ENCODE measurements at places on chromosomes 11 and 22. TPM values are rescaled to one million over a fixed set of nuclear protein-coding genes. Genes with fewer than 3 reads are reported as not detected.
A peak's percentile ranks its signal among the peaks of the same experiment; 100 is the strongest.

- H3K27ac ChIP-seq: no peak overlapping the region
- H3K4me1 ChIP-seq: peaks cover 6% of the 10 kb centered on the region
- H3K27me3 ChIP-seq: peaks cover 1% of the 10 kb centered on the region
- H3K4me3 ChIP-seq: no peak overlapping the region
- H3K36me3 ChIP-seq: peaks cover 8% of the 10 kb centered on the region
- peak; percentile 91 for DNase-seq
These were observed 60.5 kb upstream of the KCNQ1OT1 start for GRCh38 chr11:2760196-2760871.

- H3K4me3 ChIP-seq: no peak overlapping the region
- no peaks in the 10 kb centered on the region for H3K4me1 ChIP-seq
- H3K27me3 ChIP-seq: no peaks in the 10 kb centered on the region
- no peak for DNase-seq
These were observed 179.1 kb upstream of the MTNR1B start for GRCh38 chr11:92790366-92790765.

The MYO7A gene
- total RNA-seq: not detected

The MMP8 gene
- not detected for total RNA-seq

The VSIG10L2 gene
- not detected for total RNA-seq

GRCh38 chr22:17305076-17305475 is 64.2 kb upstream of the CECR2 start:
- H3K4me1 ChIP-seq: no peaks in the 10 kb centered on the region
- no peak overlapping the region for H3K27ac ChIP-seq
- no peak for DNase-seq
- no peaks in the 10 kb centered on the region for H3K27me3 ChIP-seq

GRCh38 chr22:31347251-31348008 is 1.3 kb upstream of the PATZ1 start:
- no peak for DNase-seq
- H3K27me3 ChIP-seq: no peaks in the 10 kb centered on the region
- H3K4me1 ChIP-seq: peaks cover 35% of the 10 kb centered on the region
- H3K4me3 ChIP-seq: peak overlapping the region; percentile 80
- peaks cover 1% of the 10 kb centered on the region for H3K36me3 ChIP-seq
- peak overlapping the region; percentile 85 for H3K27ac ChIP-seq

- H3K4me3 ChIP-seq: peak overlapping the region; percentile 94
- H3K27me3 ChIP-seq: no peaks in the 10 kb centered on the region
- peak overlapping the region; percentile 74 for H3K27ac ChIP-seq
- H3K4me1 ChIP-seq: peaks cover 22% of the 10 kb centered on the region
These were observed 804 bp downstream of the CCDC134 start for GRCh38 chr22:41801147-41801819.

DNA sequence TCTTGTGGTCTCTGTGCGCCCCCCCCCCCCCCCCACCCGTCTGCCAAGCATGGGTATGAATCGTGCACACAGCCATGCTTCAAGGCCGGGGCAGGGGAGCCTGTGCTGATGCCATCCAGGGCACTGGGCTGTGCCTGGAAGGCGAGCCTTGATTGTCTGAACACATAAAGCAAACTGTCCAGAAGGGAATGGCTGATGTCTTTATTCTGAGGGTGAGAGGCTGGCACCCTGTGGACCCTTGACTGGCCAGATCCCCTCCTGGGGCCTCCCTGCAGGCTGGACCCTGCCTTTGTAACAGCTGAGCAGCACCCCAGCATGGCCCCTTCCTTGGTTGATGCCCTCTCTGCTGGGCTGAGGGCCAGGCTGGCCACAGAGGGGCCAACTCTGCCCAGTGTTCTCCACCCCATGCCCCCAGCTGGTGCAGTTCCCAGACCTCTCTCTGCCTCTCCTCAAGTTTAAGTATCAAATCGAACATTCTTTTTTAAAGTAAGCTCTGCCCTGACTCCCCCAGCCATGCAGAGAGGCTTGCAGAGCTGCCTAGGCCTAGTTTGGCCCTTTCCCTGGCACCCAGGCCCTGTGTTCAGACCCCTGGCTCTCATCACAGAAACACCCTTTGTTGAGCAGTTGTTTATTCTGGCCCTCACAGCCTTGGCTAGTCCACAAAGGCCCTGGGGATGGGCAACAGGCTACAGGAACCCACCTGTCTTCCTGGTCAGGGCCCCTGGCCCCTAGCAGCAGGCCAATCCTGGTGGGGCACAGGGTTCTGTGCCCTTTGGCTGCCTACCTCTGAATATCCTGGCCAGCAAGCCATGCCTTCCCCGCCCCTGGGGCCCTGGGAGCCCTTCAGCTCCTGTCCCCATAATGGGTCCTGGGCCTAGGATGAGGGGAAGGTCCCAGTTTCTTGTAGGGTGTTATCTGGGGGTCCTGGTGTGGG is 3.9 kb upstream of the RANBP1 start:
- no peak overlapping the region for H3K4me3 ChIP-seq
- peak overlapping the region; percentile 73 for H3K27ac ChIP-seq
- no peaks in the 10 kb centered on the region for H3K27me3 ChIP-seq
- H3K4me1 ChIP-seq: peaks cover 16% of the 10 kb centered on the region
- peaks cover 17% of the 10 kb centered on the region for H3K36me3 ChIP-seq

The CLDN25 gene
- not detected for total RNA-seq

DNA sequence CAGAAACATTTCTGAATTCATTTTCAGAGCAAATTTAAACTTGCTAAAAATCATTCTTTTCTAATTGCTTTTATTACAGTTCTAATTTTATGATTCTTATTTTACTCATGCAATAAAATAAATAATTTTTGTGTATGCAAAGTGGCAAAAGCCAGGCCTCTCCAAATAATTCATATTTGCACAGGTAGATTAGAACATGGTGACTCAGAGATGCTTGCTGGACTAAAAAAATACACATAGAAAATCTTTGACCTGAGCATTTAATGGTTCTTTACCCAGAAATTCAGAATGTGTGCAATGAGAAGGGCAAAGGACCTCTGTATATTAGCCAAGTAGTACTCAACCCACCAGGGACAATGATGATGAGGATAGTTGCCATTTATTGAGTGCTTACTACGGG is 15.3 kb downstream of the MAP6 start:
- H3K36me3 ChIP-seq: peaks cover 2% of the 10 kb centered on the region
- peaks cover 33% of the 10 kb centered on the region for H3K4me1 ChIP-seq

The RAPSN gene
- total RNA-seq: 0.33 TPM

GRCh38 chr11:12606597-12606996 is 67.6 kb upstream of the TEAD1 start:
- no peaks in the 10 kb centered on the region for H3K27me3 ChIP-seq
- peaks cover 7% of the 10 kb centered on the region for H3K36me3 ChIP-seq
- peak overlapping the region; percentile 75 for H3K27ac ChIP-seq
- H3K4me1 ChIP-seq: peaks cover 36% of the 10 kb centered on the region

DNA sequence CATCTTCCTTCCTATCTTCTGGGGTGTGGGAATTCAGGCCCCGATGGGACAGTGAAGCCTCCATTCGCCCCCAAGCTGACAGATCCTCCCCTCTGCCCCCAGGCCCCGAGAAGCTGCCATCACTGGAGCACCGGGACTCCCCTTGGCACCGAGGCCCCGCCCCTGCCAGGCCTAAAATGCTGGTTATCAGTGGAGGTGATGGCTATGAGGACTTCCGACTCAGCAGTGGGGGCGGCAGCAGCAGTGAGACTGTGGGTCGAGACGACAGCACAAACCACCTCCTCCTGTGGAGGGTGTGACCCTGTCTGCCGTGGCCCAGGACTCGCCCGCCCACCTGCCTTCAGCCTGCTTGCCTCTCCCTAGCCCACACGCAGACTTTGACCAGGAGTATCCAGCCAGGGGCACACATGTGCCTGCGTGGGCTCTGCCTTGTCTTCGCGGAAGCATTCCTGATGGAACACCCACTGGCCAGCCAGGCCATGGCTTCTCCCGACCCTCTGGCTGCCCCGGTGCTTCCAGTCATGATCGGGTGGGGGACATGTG is 8.6 kb upstream of the RELT start:
- no peak for DNase-seq
- peaks cover 4% of the 10 kb centered on the region for H3K4me1 ChIP-seq
- H3K27me3 ChIP-seq: no peaks in the 10 kb centered on the region

GRCh38 chr11:99535406-99535805 is 514.7 kb downstream of the CNTN5 start:
- H3K4me1 ChIP-seq: no peaks in the 10 kb centered on the region
- H3K27me3 ChIP-seq: peaks cover 33% of the 10 kb centered on the region
- H3K27ac ChIP-seq: no peak overlapping the region
- DNase-seq: no peak
- no peaks in the 10 kb centered on the region for H3K36me3 ChIP-seq

DNA sequence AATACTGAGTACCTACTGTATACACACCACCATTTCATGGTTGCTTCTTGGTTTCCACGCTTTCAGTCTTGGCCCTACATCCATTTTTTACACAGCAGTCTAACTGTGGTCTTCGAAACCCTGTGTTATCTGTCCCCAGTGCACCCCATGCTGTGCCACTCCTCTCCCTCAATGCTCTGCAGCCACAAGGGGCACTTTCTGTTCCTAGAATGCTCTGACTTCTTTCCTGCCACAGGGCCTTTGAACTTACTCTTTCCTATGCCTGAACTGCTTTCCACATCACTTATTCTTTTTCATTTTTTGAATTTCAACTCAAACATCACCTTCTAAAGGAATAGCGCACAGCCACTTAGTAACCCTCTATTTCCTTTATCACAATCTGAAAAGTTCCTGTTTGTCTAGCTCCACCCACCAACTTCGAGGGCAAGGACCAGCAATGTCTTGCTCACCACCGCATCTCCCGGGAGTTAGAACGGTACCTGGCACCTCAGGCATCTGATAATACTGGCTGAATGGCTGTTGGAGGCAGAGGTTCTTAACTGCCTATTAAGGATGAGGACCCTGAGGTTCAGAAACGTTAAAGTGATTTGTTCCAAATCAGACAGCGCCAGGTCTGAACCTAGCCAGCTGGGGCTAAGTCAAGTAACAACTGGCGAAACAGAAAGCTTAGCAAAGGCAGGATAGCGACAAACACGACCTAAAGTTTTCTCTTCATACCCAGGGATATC is 568 bp downstream of the ALG8 start:
- peak overlapping the region; percentile 95 for H3K27ac ChIP-seq
- H3K36me3 ChIP-seq: peaks cover 7% of the 10 kb centered on the region
- peak overlapping the region; percentile 88 for H3K4me3 ChIP-seq
- peaks cover 27% of the 10 kb centered on the region for H3K4me1 ChIP-seq
- H3K27me3 ChIP-seq: no peaks in the 10 kb centered on the region
- DNase-seq: no peak

Measured in chondrocyte (in vitro differentiated cells).